Stimulated activated naive B cell treated with anti-CD40 and anti-IgM and Interleukin-4, amounts not matched to agents 10 μg/mL and 1 μg/mL and 100 μg/mL, for 72 hours (primary cell): ENCODE measurements at places on chromosomes 1 and 21.
A peak's percentile ranks its signal among the peaks of the same experiment; 100 is the strongest.

- DNase-seq: peak; percentile 47
These were observed 59.6 kb downstream of the VPS26C start for GRCh38 chr21:37207441-37208009.

DNA sequence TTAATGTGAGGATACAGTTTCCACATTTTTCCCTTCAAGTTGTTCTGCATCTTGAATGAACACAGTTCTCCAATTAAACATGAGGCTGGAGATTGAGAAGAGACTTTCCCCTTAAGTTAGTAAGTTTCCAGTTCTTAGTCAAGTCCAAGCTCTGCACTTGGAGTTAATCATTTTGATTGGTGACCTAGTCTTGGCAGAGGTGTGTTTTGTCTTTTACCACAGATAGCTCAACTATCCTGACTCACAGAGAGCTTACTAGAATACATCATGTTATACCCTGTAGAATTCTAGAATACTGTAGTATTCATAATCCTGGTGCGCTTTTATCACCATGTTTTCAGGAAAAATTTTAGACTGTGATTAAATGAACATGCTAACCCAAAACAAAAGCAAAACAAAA lies 129.2 kb downstream of the CYYR1 start:
- DNase-seq: no peak

DNA sequence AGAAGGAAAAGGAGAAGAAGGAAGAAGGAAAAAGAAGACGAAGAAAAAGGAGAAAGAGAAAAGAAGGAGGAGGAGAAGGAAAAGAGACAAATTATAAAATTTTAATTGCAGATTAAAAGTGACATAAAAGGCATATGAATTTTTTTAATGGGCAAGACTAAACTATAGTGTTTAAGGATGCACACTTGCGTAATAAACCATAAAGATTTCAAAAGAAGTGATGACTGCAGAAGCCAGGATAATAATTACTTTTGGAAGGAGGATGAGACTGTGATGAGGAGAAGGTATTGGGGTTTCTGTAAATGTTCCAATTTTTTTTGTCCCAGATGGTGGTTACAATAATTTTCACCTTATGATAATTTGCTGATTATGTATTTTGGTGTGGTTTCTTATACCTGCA lies 243.1 kb upstream of the PKN2 start:
- DNase-seq: no peak

- no peak for DNase-seq
These were observed 120.3 kb downstream of the ZBTB18 start for GRCh38 chr1:244171241-244171985.

GRCh38 chr1:218377143-218377660 lies 32.1 kb downstream of the TGFB2 start:
- peak; percentile 59 for DNase-seq

DNA sequence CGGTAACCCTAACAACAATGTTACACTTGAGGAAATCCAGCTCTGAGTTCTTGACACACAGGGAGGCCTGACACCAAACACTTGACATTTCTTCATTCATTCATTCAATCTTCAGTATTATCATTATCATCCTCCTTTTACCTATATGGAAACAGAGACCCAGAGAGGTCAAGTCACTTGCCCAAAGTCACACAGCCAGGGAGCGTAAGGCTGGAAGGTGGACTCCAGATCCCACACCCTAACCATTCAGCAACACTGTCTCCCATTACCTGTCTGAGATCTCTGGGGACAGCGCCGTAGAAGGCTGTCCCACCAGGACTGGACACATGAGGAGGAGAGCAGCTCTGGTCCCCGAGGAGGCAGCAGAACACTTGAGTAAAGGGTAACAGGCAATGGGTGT lies 101.4 kb downstream of the SYF2 start:
- no peak for DNase-seq

DNA sequence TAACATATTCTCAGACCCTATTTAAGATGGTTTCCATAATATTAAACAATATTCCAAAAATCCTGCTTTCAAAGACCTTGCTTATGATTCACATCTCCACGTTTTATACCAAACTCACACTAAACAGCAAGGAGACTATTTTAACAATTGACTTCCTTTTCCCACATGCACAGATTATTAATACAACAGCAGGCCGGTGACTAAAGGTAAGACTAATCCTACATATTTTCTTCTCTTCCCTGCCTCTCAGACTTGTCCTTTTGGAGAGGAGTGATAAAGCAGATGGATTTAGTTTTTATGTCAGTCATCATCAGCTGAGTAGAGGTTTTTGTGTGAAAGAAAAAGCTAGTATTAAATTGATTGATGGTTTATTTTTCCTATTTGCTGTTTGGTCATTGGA lies 400.6 kb downstream of the NTNG1 start:
- no peak for DNase-seq

- no peak for DNase-seq
These were observed 2.5 kb downstream of the EPHA2 start for GRCh38 chr1:16153096-16153998.

DNA sequence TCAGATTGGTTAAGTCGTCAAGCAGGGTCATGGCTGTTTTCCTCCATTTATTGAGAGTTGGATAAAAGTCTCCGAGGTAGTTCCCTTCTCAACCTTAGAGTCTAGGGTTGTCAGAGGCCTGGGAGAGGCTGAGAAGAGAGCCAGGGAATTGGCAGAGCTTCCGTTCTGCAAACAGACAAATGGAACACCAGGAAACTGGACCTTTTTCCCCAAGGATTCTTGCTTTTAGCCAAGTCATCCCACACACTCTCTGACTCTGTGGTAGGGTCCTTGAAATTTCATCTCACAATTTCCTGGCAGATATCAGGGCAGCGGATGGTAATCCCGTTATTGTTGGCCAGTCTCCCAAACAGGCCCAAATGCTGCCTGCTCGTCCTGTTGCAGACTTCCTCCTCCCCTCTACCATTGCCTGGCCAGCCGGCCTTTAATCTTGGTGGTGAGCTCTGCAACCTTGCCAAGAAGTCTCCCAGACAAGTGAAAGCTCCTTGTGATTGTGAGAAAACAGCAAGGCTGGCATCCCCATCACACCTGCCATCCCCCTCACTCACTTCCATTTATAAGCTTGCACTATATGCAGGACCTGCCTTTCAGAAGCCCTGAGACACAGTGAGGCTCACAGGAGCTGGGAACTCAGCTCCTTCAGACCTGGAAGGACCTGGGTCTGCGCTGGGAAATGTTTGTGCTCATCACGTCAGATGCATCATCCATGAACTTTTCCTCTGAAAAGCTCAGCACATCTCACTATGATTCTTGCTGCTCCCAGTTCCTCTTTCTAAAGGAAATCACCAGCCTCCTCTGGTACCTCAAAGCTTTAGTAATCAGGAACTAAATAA lies 13.7 kb upstream of the SRP9 start:
- no peak for DNase-seq

DNA sequence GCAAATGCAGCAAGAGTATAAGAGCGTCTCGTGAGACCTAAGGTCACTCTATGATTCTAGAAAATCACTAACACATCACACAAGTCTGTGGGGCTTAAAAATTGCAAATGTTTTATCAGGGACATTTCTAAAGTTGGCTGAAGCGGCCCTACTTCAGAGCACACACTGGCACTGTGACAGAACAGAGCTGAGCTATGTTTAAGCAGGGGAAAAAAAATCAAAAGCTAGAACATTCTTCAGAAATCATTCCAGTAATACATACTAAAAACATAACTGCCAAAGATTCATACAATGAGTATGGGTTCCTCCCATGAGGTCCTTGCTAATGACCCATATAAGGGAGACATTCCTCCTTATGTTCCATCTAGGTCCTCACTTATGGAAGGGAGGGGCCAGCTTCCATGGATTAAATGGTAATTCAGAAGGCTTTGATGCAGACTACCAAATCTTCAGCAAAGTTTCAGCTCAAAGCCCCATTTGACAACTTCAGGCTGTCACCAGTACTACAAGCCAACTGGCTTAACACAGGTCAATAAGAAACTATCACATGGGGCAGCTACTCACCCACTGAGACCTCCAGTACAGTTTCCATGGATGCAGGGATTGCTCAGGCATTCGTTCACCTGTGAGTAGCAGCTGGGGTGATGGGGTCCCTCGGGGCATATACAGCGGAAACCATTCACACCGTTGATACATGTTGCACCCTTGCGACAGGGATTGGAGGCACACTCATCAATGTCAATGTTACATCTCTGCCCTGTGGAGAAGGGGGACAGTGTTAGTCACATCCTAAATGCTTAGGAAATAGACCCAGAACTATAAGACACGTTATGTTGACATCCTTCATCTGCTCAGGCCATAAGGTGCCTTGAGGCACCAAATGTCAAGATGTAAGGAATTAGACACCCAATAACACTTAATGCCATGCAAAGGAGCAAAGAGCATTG lies 58.4 kb upstream of the ADAM30 start:
- no peak for DNase-seq

GRCh38 chr1:84833194-84833593 lies 59.8 kb downstream of the LPAR3 start:
- no peak for DNase-seq

DNA sequence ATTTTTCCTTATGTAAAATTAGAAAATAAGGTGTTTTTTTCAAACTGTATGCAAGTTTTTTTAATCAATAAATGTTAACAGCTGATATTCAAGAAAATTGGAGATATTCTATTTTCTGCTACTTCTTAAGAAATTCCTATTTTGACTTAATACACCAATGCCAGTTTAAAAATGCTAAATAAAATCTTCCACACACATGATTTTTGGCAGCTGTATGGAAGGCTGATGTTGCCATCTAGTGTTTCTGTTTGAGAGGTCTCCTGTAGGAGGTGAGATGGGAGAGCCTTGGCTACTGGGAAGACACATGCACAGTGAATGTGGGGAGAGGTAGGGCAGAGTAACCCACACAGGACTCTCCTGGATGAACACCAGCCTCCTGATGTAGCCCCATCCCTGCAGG lies 29.2 kb upstream of the OR2B11 start:
- DNase-seq: peak; percentile 17

DNA sequence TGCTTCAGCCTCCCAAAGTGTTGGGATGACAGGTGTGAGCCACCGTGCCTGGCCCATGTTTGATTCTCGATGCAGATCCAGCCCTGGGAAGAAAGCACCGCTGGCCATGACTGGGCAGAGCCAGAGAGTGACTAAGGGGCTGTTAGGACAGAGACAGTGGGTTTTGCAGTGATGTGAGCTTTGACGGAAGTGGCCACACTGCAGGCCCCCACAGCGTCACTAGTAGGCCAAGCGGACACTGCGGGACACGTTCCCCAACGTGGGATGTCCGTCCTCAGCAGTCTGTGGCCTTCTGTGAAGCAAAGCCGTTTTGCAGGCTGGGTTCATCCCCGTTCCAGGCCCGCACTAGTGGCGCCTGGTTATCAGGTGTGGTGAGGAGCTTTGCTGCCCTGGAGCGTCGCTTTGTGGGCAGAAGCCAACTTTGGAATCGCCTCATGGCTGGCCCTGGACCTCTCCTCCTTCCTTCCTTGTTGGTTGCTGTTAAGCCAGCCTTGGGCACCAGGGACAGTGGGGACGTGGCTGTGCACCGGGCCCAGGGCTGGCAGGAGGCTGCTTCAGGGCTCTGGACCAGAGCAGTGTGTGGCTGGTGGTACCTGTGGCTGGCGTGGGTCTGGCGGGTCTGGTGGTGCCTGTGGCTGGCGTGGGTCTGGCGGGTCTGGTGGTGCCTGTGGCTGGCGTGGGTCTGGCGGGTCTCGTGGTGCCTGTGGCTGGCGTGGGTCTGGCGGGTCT lies 41.2 kb downstream of the SKI start:
- DNase-seq: no peak

GRCh38 chr1:25654109-25654660 lies 37.6 kb downstream of the MAN1C1 start:
- DNase-seq: no peak
